A673 (cell line): ENCODE measurements at places on chromosomes 6 and 20. TPM values are rescaled to one million over a fixed set of nuclear protein-coding genes. Genes with fewer than 3 reads are reported as not detected.

The KCNK17 gene
- total RNA-seq: not detected in 2 replicates

The TMEM170B gene
- total RNA-seq: 9.5 and 11.4 TPM in 2 replicates

GRCh38 chr6:30149858-30150550 lies 11.0 kb downstream of the TRIM10 start:
- DNase-seq: no peak

The CLDN20 gene
- not detected in 2 replicates for total RNA-seq

DNA sequence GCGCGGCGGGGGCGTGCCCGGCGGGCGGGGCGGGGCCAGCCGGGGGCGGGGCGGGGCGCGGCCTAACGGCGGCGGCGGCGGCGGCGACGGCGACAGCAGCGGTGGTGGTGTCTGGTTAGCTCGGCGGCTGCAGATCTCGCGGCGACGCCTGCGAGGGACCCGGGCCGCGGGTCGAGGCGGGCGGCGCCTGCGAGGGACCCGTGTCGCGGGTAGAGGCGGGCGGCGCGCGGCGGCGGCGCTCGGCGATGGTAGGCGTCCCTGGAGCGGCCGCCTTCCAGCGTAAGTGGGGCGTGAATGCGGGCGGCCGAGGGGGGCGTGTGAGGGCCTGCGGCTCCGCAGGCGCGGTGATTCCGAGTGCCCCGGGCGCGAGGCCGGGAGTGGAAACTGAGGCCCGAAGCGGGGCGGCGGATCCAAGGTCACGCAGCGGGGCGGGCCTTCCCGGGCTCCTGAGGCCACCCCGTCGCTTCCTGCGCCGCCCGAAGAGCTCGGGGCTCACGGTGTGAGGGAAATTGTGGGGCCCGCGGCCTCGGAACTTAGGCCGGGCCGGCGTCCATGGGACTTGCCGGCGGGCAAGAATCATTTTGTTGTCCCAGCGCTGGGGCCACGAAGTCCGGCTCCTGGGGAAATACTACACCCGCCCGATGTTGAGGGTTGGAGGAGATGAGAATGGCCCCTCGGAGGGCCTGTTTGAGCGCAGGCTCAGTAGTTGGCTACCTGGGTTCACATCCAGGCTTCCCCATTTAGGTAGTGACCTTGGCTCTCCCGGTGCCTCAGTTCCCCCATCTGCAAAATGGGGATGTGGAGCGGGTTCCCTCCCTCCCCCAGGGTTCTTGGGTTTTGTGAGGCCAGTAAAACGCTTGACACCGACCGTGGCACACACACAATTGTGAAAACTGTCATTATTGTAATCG lies at the start of gene CBFA2T2:
TSS of gene CBFA2T2 (plus strand) at position 74 of the 911 bp plus-strand sequence. CDS start at position 246, 172 bp downstream.
- no peak for DNase-seq

DNA sequence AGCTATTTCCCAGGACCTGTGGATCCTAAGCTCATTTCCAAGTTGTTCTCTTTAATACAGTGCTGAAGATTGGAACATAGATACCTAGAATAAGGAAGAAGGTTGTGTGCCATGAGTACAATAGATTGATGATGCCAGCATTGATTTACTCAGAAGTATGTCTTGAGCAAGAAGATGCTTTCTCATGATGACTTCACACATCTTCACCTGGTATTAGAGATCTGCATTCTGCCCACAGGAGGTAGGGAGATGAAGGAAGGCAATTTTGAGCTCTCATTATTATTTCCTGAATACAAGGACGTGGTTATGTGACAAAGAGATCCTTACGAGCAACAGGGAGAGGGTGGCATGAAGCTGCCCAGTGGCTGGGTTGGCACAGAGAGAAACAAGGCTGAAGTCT lies 20.0 kb upstream of the ZNF165 start:
- no peak for DNase-seq

GRCh38 chr6:140032189-140032588 lies 657.7 kb upstream of the CITED2 start:
- no peak for DNase-seq

The NKX2-2 gene
- 78.8 and 85.1 TPM in 2 replicates for total RNA-seq

DNA sequence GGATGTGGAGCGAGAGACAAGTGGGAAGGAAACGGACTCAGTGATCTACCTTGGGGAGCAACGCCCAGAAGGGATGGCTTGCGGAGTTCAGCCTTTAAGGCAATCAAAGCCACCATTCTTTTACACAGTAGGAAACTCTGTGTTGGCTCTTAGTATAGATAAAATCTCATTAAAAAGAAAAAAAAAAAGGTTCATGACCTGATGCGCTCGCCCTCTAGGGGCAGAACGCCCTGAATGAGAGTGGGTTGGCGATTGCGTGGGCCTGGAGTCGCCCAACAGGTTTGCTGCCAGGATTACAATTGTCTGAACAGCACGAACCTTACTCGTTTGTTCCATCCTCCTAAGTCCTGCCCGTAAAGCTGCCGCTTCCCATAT lies 1.2 kb downstream of the TPD52L1 start:
- peak; percentile 26 for DNase-seq

DNA sequence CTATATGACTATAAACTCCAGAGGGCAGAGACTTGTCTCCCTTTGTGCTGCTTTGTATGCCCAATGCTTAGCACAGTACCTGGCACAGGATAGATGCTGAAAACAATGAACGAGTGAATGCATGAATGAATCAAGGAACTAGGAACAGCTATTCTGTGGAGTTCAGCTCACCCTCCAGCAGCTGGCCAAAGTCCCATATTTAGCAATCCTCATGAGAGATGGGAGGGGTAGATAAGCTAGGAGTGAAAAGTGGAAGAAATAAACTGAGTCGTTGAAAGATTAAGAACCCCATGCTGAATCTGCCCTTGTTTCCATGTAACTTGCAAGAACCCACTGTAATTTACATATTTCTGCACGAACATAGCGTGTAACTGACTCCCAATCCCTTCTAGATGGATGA lies 106.5 kb downstream of the MAFB start:
- DNase-seq: no peak

DNA sequence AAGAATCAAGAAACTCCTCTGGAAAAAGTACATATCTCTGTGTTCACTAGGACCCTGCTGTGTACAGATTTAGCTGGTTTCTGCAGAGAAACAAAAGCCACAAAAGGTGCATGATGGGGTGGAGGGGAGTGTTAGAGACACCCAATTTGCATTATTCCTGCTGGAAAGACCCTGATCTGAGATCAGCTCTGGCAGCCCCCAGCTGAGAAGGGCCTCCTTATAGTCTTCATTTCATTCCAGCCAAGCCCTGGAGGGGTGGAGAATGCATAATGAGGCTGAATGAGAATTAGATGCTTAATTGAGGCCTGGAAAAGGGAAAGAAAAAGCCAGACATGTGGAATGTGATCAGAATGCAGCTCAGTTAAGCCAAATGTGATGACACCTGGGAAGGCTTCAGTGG lies 545.6 kb downstream of the KIF16B start:
- no peak for DNase-seq

GRCh38 chr20:47540443-47541354 lies 39.0 kb downstream of the NCOA3 start:
- peak; percentile 45 for DNase-seq

The RAET1E gene
- 0.92 and 3.2 TPM in 2 replicates for total RNA-seq
